ENCODE measurements at places on chromosomes 12 and 14.

DNA sequence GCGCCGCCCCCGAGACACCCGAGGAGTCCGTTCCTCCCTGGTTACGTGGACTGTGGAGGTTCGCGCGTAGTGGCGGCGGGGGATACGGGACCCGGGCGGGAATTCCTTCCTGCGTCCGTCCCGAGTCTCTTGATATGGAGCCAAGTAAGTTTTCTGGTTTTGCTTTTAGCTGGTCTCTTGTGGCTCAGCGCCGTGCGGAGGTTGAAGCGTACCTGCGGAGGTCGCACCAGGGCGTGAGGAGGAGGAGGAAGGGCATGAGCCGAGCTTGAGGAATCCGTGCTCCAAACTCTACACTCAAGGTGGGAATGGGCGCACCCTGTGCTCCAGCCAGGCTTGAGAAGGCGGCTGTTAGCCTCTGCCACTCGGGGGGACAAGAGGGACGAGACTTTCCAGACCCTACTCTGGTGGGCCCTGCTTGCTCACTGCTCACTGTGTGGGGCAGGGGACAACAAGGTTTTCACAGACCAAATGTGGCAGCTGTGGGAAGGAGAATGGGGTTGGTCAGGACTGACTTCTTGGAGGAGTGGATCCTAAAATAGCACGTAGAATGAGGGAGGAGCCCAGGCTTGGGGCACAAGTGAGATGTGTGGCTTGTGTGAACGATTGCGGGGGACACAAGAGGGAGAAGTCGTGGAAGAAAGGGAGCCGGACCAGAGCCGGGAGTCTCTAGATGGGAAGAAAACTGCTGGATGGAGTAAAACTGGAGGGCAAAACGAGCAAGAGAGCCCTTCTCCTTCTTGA, 577 bp downstream of the ATG101 start:
- no peak for DNase-seq

DNA sequence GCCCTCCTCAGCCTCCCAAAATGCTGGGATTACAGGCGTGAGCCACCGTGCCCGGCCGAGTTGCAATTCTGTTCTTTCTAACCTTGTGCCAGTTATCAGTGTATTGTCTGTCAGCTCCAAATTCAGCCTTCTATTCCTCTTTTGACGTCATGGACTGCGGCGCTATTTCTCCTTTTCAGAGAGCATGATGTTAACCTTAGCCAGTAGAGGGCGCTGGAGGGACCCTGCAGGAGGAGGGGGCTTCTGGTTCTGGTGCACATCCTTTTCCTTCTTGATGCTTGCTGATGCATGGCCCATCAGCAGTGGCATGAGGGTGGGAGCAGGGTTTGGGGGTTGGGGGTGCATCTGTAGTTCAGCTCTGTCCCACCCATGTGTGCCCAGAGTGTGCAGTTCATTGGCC, 179.3 kb upstream of the RMST start:
- DNase-seq: no peak

DNA sequence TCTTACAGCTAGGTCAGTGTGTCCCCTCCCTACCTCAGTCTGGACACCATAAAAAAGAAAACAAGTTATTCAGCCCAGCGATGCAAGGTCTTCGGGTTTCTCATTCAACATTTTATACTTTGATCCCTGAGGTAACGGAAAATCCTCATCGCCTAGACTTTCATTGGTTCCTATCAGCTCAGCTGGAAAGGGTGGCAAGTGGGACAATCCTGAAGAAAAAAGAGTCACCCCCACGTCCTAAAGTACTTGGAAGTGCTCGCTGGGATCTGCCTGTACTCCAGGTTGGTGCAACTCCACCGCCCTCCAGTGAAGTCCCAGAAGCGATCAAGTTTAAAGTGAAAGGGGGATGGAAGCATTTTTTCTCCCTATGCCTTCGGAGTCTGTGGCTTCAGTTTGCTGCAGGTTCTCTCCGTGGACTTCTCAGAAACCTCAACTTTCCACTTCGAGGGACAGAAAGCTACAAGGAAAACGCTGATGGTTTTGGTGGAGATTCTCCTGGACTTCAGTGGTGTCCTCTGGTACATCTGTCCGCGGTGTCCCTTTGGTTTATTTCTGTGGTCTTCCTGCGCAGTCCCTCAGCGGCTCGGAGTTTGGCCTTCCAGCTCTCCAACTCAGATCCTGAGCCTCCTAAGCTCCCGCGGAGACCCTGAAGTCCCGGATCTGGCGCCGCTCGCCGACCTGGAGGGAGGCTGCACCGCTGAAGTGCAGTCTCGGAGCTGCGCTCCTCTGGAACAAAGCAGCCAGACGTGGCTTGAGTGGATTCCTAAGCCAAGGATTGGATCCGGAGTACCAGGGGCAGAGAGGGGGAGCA, 1.8 kb upstream of the LRFN5 start:
- peak; percentile 37 for DNase-seq

DNA sequence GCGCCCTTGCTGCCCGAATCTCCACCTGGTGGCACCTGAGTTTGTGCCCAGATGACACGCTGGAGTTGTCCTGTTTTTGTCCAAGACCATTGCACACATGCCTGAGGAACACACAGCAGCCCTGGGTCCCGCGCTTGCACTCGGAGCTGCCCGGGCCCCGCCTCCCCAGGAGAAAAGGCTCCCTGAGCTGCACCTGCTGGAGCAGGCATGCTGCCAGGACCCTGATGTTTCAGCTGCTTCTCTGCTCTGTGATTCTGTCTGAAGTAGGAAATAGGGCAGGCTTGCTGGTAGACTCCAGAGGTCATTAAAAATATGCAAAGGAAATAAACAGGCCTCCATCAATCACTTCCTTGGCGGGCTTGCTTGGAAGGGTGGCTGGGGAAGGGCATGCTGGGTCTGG, 271.6 kb downstream of the CACNA1C start:
- DNase-seq: no peak

- DNase-seq: no peak
Observed at GRCh38 chr12:79267580-79267979, 403.0 kb downstream of the SYT1 start.

DNA sequence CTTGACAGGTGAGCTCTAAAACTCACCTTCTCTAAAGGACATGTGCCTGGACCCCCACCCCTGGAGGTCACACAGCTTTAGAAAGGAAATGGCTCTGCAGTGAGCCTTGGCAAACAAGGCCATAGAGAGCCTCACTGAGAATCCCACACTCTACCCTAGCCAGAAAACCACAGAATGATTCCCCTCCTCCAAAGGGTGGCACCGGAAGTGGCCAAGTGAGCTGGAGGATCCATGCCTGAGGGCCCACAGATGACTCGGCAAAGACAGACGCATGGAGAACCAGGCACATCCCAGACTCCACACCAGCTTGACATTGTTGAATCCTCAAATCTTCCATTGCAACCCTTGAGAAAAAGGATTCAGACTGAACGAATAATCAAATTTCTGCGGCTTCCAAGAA, 54.2 kb upstream of the PTHLH start:
- no peak for DNase-seq

GRCh38 chr14:50035214-50035613, 81.2 kb downstream of the VCPKMT start:
- DNase-seq: no peak

DNA sequence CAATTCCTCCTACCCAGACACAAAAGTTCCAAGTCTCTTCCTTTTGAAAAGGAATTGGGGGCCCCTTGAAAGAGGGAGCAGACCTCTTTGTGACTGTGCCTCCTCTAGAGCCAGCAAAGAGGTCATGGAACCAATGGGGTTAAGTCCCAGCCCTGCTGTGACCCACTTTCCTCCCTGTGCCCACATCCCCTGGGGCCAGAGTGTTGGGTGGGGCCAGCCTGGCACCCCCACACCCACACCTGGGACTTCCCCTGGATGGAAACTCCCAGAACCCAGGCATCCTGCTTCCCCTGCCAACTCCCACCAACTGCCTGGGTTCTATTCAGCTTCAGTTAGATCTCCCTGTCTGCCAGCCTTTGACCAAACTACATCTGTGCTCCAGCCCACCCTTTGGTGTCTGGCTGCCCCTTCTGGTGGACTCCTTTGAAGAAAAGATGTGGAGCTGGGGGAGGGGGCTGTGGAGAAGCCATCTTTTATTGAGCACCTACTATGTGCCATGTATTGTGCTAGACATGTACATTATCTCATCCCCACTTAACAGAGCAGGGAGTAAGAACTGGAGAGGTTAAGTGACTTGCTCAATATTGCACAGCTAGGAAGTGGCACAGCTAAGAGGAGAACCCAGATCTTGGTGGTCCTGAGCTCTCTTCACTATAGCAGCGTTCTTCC, 4.6 kb upstream of the RARG start:
- DNase-seq: no peak

DNA sequence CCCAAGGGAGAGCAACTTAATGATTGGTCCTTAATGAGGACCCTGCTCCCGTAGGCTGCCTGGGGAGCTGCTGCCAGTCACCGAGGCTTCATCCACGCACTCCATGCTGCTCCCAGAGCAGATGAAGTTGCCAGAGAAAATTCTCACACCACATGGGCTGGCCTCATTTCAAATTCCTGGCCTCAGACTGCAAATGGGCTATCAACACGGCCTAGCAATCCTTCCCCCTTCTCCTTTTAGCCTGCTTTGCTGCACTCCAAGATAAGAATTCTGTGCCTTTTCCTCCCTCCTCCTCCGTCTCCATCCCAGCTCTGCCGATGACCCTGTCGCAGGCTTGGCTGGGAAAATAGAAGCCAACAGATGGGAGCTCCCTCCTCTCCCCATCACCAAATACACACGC, 10.8 kb upstream of the DGLUCY start:
- DNase-seq: no peak

- DNase-seq: no peak
Observed at GRCh38 chr12:68611094-68611805, 551 bp downstream of the RAP1B start.

DNA sequence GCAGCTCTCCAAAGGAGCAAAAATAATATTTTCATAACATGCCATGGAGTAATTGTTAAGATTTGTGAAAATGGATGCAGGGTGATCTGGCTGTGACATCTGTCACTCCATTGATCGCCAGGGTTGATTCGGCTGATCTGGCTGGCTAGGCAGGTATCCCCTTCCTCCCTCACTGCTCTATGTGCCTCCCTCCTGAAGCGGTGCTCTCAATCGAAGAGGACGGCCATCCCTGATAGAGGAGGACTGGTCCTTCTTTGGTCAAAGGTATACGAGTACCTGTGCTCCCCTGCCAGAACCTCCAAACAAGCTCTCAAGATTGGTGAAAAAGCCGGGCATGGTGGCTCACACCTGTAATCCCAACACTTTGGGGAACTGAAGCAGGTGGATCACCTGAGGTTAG, 47.9 kb downstream of the VCPKMT start:
- DNase-seq: no peak

Measured in AG09309 (cell line).